ENCODE measurements at places on chromosomes 6 and 20.

DNA sequence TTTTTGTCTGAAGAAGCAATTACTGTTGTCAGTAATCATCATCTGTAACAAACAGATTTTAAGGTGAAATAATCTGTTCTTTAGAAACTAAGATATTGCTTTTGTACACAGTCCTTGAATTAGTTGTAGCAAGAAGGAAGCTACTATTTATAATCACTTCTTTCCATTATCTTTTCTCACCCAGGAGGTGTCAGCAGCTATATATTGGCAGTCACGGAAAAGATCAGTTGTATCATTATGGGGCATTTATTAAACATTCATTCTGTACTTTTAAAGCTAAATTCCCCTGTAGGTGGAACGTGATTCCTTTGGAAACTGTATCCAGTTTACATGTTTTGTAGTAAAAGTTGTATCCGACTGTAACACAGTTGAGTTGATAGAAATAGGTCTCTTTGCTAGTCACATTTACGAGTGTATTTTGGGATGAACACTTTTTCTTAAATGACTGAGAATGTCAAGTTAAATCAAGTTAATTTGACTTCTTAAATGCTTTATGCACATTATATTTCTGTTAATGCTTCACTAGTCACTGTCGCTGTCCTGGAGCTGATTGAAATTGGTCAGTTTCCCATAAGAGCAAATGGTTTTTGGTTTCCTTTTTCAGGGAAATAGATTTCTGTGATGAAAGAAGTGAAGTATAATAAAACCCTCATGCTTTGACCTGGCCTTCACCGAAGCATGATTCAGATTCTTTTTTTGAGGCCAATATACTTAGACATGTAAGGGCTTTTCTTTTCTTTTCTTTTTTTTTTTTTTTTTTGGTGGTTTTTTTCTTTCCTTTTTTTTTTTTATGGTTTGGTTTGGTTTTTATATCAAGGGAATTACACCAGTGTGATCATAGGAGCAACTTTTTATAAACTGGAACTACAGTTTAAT is 5.1 kb downstream of the QKI start:
- DNase-seq: no peak

DNA sequence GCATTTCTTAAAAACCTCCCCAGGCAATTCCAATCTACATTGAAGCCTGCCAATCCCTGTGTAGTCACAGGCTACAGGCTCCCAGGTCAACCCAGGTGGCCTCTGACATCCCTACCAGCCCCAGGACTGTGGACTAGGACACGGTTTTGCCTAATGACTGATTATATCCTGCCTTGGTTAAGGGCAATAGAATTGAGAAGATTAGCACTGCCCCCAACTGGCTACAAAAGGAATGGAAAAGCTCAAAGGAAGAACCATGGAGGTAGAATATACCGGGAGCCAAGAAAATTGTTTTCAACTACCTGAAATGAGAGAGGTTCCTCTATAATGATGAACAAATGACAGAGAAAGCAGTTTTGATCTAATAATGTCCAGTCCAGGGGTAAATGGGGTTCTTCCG is 421.1 kb upstream of the AGPAT4 start:
- DNase-seq: peak; percentile 33

- DNase-seq: no peak
These were observed 332.3 kb downstream of the ZFAND3 start for GRCh38 chr6:38151580-38152500.

DNA sequence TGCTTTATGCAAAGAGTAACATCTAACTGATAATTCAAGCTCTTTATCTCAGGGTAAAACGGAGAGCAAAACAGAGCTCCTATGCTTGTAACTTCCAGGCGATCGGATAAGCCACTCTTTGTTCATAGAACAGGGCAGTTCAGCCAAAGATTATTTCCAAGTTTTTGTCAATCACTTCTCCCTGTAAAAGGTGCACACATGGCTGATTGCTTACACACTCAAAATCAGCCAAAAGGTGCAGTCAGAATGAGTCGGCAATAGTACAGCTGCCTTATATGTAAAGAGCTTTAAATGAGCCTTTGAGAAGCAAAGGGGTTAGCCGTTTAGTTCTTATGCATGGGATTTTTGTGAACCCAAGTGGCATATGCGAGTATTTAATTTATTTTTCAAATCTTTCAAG is 449.6 kb upstream of the POU3F2 start:
- no peak for DNase-seq

DNA sequence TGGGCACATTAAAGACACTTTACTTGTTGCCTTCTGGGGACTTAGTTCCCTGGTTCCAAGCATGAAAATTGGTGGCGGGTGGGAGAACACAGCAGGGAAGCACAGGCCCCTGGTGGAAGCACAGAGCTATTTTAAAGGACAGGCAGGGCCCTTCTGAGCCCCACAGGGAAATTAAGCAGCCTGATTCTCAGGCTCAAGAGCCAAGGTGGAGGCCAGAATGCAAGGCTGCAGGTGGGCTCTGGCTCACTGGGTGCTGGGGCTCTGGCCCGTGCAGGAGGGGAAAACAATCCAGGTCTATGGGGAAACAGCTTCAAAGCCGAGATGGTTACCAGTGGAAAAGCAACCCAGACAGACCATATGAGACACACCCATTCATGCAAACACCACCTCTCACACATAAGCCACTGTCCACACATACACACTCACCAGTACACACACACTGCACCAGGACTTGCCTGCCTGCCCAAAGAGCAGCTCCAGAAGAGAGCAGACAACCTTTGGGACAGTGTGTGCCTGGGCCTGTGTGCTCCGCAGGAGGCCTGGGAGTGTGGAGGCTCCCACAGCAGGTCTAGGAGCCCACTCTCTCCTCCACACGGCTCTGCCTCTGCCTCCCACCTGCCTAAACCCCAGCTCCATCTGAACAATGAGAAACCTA is 30.6 kb downstream of the TFEB start:
- DNase-seq: no peak

DNA sequence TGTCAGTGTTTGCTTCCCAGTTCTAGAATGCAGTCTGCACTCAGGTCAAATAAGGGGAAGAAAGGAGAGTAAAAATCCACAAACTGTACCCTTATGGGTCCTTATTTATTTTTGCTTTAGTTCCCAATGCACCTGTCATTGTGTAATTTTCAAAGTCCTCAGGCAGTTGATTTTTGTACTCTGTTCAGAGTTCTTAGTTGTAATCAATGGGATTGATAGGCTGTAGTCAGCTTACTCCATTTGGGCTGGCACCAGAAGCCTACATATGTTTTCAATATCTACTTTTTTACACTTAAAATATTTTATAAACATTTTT is 18.6 kb downstream of the AIG1 start:
- DNase-seq: no peak

GRCh38 chr20:44208770-44209169 is 1.8 kb downstream of the OSER1 start:
- no peak for DNase-seq

- DNase-seq: no peak
These were observed 619.5 kb downstream of the PRKN start for GRCh38 chr6:162108041-162108440.

DNA sequence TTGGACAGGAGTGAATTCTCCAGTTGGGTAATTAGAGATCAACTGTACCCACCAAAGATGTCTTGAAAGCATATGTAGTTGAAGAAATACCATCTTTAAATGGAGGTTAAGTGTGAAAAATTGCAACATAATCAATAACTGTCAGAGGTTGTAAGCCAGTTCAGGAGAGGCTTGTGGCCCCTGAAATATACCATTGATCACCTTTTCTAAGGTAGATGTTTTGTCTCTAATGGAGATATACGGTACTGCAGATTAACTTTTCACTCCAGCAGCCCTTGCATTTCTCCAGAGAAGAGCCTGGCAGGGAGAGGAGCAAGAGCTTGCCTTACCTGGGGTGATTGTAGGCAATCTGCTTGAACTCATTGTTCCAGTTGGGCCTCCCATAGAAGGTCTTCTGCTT is 48.8 kb downstream of the NOX3 start:
- DNase-seq: no peak

DNA sequence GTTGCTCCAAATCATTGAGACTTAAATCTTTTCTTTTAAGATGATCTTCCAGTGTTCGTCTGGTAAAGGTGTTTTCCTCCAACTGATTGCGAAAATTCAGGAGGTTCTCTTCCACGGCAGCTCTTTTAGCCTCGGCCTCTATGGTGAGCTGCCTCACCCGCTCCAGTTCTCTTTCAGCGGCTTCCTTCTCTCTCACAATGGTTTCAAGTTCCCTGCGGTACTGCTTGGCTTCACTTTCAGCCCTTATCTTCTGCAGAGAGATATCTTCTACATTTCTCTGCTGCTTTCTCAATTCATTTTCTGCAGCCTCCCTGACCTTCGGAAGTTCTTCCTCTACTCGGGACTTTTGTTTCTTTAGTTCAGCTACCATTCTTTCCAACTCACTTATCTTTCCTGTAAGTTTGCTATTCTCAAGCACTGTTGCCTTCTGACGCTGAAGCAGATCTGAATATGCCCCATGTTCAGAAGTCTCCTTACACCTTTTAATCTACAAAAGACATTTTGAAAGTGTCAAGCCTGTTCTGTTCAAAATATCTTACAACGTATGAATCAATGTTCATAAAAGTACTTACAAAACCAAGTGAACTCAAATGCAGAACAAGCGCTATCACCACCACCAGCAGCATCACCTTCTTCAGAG is 22.3 kb downstream of the DST start:
- no peak for DNase-seq

DNA sequence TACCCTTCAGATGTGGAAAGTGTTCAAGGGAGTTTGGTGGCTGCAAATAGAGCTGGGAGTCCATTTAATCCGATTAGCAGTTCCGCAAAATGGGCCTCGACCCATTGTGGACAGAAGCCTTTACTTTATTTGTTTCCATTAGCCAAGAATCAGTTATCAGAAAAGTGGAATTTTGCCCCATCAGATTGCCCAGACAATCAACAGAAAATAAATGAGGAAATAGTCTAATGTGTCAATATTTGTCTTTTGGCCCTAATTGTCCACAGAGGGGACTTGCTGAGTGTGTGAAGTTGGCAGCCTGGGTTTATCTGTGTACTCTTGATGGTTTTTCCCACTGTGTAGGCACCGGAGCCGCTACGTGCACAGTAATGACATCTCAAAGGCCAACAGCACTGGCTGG is 134.3 kb downstream of the LINC00237 start:
- DNase-seq: no peak
